Hippocampal formation (tissue), 2 donors: ENCODE measurements at places on chromosomes 6 and 20.

GRCh38 chr6:37679539-37680476 is 17.9 kb downstream of the MDGA1 start:
- no peak for DNase-seq

GRCh38 chr20:33132513-33133372 is 35.2 kb upstream of the BPIFA2 start:
- DNase-seq: no peak

- DNase-seq: no peak
Observed at GRCh38 chr6:116176596-116176995, 50.7 kb upstream of the COL10A1 start.

GRCh38 chr20:58141971-58142842 is 86.2 kb downstream of the ANKRD60 start:
- no peak for DNase-seq

- no peak for DNase-seq
Observed at GRCh38 chr20:61879303-61879620, 186.4 kb downstream of the TAF4 start.

DNA sequence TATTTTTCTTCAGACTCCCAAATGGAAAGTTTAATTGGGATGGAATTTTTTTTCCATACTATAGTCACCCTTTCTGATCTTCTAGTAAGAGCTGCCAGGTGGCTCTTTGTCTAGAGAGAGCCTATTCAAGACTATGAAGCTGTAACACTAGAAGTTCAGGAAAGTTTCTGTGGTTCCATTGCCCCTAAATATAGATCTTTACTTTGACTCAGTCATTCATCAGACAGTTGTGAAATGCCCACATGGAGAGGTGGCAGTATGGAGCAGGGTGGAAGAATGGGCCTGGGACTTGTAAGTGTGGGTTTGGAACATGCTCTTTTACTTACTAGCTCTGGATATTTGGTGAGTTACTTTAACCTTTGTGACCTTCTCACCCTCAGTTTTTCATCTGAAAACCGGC is 87.8 kb downstream of the CTNNBL1 start:
- no peak for DNase-seq

DNA sequence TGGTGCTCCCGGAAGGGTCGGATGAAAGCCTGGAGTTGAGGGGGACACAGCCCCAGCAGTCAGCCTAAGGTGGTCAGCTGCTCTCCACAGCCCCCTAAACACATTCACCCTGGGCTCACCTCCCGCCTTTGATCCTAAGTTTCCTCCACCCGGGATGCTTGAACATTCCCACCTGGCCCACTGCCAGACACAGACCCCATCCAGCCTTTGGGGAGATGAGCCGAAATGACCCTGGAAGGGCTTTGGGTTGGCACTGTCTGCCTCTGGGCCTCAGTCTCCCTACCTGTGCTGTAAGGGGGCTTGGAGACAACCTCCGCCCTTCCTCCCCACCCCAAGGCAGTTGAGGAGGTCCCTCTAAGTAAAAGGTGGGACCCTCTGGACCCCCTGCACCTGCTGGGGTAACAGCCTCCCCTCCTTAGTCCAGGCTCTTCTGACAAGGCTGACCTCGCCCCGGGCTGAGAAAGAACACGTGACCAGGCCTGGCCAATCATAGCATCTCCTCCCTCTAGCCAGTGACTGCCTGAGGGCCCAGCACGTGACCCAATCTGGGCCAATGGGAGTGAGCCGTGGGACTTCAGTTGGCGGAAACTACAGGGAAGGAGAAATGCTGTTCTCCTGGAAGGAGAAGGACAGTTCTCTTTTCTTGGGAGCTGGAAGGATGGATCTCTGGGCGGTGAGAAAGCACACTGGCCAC is 16.9 kb upstream of the UBE2V1 start:
- DNase-seq: no peak

GRCh38 chr6:144012534-144012933 is 4.5 kb upstream of the PLAGL1 start:
- DNase-seq: no peak

DNA sequence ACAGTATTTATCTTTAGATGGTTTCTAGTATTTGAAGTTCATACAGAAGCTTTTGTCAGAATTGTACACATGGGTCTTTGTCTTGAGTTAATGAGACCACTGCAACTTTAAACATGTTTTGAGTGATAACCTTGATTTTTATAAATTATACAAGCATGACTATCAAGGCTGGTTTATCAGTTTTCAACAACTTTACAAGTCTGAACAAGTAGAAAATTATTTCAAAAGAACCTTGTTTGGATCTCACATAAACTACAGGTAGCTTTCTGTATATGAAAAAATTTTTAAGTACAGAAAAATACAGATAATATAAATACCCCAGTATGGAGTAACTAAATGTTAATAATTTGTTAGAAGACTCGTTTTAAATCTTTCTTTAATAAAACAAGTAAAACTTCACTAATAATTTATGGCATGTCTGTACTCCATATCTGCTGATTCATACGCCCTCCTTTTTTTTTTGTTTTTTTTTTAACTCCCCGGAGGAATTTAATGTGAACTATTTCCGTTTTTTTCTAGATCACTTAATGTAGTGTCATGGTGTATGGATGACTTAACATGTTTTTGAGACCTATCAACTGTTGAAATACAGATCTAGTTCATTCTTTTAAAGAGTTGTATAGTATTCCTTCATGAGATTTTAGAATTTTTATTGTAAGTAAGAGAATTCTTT is 18.3 kb downstream of the VAPB start:
- no peak for DNase-seq

DNA sequence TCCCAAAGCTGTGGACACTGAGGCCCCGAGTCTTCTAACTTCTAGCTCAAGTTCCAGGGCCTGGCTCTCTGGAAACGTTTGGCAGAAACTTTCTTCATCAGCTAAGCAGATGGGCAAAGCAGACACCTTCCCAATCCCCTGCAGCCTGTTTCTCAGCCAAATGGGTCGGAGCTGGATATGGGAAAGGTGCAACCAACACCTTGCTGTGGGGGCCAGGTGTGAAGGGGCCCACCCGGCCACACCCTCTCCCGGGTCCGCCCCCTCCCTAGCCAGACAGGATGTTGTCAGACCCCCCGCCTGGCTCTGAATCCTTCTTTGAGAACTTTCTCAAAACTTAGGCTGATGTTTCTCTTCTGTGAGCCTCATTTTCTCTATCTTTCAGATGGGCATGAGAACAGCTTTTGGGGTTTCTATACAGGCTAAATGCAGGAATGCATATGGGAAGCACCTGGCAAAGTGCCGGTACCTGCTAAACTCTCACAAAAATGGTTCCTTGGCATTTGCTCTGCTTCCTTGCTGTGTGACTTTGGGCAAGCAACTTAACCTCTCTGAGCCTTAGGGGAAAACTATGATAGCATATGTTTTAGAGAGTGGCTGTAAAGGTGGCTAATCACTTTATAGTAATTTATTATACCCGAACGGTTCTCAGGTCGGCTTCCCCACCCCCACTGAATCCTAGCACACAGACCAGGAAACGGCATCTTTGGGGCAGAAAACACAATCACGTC is 1.8 kb downstream of the SNAI1 start:
- DNase-seq: no peak

GRCh38 chr6:101296169-101296960 is 97.1 kb upstream of the GRIK2 start:
- DNase-seq: no peak

DNA sequence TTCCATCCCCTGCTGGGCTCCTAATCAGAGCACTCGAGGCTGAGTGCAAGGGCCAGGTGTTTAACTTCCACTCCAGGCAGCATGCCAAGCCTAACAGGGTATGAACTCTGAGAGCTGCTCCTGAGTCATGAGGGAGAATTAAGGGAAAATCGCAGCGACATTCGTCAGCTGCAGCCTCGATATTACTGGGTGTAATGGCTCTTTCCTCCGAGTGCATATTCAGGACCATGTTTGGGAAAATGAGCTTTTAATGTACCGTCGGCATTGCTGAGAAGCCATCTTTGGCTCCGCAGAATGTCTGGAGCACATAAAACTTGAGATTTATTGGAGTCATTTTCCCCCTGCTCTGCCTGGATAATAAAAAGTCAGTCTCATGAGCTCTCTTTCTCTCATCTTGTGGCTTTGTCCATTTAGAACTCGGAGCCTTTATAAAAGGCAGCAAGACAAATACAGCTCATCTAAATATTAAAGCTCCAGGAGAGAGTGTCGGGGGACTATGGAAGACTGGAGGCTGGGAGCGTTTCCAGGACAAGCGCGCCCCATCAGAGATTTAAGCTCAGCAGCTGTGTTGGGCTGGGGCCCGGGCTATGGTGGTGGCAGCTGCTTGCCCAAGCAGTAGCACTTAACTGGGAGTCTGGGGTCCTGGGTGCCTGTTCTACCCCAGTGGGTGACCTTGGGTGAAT is 103.7 kb downstream of the TOX2 start:
- DNase-seq: no peak

- DNase-seq: no peak
Observed at GRCh38 chr6:109867970-109868358, 110.1 kb upstream of the GPR6 start.

DNA sequence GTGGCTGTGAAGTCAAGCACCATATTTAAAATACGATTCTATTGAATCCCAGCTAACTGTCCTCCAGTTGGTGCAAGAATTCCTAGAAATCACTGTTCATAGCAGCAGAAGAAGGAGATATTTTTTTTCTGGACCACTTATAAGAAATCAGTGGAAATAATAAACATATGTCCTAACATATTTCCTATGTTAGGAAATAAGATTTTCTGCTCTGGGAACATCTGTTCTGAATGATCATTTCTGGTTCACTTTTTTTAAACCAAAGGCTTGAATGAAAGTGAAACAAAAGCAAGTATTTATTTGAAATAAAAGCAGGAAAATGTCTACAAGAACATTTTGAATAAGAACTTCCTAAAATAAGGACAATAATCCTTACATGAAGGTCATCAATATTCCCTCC is 138.9 kb upstream of the RALGAPA2 start:
- DNase-seq: no peak

DNA sequence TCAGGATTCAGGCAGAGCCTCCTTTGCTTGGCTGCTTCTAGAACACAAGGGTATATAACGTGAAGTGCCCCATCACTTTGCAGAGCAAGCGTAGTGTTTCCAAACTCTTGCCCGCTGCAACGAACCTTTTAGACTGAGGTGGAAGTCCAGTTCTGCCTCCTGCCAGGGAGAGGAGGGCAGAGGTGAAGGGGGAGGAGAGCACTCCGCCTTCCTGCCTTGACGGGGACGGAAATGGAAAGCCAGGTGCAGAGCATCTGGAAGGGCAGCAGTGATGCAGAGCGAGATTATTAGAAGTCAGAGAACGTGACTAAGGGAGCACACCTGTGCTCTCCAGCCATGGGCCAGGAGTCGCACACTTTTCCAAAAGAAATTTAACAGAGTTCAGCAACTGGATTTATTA is 63.4 kb downstream of the RREB1 start:
- no peak for DNase-seq

GRCh38 chr20:39233755-39234154 is 271.6 kb downstream of the DHX35 start:
- DNase-seq: no peak

GRCh38 chr20:46316984-46317684 is 8.8 kb upstream of the CDH22 start:
- DNase-seq: no peak

- no peak for DNase-seq
Observed at GRCh38 chr20:19598117-19598850, 159.8 kb upstream of the RIN2 start.

DNA sequence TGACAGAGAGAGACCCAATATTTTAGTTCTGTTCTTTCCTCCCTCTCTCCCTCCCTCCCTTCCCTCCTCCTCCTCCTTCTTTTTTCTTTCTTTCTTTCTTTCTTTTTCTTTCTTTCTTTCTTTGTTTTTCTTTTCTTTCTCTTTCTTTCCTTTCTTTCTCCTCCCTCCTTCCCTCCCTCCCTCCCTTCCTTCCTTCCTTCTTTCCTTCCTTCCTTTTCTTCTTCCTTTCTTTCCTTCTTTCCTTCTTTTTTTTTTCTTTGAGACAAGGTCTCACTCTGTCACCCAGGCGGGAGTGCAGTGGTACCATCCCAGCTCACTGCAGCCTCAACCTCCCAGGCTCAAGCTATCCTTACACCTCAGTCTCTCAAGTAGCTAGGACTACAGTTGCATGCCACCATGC is 28.4 kb downstream of the ARHGAP40 start:
- DNase-seq: no peak

DNA sequence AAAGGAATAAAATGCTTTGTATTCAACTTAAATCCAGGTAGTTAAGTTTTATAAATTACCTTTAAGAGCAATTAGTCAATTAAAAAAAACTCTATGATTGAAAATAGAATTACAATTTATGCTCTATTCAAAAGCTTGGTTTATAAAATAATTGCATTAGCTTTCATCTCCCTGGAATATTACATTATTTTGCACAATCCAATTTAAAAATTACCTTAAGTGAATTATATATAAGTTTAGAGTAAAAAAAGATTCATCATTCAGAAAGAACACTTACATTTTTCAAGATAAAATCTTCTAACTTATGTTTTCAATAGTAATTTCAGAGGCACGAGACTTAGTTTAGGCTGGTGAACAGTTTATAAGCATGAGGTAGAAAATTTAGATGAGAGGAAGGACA is 14.9 kb downstream of the SSR1 start:
- DNase-seq: no peak

DNA sequence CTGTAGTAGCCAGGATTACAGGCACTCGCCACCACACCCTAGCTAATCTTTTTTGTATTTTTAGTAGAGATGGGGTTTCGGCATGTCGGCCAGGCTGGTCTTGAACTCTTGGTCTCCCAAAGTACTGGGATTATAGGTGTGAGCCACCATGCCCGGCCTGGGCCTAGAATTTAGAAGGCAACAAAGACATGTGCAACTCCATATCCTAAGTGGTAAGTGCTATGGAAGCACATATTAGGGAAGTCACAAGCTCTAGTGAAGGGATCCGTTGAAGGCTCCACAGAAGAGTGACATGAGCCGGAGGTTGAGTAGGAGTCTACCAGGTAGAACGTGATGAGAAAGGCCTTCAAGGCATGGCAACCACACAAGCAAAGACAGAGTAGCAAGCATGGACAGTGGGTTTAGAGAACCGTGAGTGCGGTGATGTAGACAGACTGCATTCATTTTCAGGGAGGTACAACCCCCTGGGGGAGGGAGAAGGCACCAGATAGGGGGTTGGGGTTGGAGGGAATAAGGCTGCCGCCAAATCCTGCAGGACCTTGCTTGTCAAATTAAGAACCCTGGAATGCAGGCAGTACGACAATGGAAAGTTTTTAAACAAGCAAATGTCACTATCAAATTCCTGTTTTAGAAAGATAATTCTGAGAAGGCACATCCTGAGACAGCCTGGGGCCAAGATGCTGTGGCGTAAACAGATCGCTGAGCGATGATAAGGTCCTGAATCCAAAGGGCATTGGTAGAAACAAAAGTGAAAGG is 50.2 kb downstream of the ARHGAP18 start:
- no peak for DNase-seq

GRCh38 chr6:159719287-159719686 is 8.0 kb upstream of the WTAP start:
- no peak for DNase-seq

DNA sequence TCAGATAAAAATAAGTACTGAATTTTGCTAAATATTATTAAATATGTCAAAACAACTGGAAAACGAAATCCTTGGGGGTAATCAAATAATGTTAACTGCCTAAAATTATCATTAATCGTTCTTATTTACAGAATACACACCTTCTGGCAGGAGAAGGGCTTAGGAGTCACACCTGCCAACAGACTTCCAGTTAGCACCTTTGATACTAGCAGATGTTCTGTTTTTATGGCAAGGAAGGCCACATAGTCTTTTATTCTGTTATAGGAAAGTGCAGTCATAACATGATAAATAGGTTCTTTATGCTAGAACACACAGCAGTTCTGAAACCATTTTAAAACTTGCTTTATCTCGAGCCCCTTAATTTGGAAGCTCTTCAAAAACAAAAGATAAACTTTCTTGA is 464.1 kb downstream of the UTRN start:
- no peak for DNase-seq
